ENCODE measurements at places on chromosomes 2 and 18.

GRCh38 chr18:22742409-22742808 lies 190.7 kb upstream of the RBBP8 start:
- DNase-seq, result no peak

DNA sequence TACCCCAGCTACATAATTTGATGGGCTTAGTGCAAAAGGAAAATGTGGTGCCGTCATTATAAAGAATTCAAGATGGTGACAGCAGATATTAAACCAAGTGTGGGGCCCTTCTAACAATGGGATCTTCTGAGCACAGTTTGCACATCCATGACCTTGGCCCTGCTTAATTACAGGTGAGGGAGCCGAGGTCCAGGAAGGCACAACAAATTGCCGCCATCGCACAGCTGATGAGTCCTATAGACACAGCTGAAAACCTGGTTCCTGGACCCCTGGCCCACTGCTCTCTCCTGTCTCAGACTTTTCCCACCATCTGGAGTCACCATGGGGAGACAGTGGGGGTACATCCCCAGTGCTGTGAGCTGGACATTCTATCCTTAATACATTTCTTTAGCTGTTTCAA lies 95.8 kb upstream of the MAP4K3 start:
- no peak for DNase-seq

DNA sequence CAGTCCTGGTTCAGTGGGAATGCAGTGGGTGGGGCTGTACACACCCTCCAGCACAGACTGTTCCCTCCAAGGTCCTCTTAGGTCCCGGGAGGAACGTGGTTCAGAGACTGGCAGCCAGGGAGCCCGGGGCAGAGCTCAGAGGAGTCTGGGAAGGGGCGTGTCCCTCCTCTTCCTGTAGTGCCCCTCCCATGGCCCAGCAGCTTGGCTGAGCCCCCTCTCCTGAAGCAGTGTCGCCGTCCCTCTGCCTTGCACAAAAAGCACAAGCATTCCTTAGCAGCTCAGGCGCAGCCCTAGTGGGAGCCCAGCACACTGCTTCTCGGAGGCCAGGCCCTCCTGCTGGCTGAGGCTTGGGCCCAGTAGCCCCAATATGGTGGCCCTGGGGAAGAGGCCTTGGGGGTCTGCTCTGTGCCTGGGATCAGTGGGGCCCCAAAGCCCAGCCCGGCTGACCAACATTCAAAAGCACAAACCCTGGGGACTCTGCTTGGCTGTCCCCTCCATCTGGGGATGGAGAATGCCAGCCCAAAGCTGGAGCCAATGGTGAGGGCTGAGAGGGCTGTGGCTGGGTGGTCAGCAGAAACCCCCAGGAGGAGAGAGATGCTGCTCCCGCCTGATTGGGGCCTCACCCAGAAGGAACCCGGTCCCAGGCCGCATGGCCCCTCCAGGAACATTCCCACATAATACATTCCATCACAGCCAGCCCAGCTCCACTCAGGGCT lies 17.5 kb upstream of the FAHD2A start:
- DNase-seq, result no peak

DNA sequence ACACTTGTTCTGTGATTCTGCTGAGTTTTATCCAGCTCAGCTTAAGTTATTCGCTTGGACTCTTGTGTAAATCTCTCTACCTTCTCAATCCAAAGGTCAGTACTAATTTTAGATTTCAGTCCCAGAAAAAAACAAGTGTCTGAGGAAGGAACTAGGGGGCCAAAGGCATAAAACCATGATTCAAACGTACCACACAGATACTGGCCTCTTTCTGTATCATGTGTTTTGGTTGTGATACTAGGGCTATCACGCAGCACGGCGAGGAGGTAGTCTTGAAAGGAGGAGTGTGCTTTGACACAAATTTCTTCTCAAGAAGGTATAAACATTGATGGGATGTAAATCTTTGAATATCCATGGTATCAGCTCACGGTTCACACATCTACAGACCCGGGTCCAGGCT lies 8.3 kb downstream of the SERPINE2 start:
- DNase-seq, result no peak

- no peak for DNase-seq
Observed at GRCh38 chr2:190791976-190792575, 88.5 kb upstream of the GLS start.

DNA sequence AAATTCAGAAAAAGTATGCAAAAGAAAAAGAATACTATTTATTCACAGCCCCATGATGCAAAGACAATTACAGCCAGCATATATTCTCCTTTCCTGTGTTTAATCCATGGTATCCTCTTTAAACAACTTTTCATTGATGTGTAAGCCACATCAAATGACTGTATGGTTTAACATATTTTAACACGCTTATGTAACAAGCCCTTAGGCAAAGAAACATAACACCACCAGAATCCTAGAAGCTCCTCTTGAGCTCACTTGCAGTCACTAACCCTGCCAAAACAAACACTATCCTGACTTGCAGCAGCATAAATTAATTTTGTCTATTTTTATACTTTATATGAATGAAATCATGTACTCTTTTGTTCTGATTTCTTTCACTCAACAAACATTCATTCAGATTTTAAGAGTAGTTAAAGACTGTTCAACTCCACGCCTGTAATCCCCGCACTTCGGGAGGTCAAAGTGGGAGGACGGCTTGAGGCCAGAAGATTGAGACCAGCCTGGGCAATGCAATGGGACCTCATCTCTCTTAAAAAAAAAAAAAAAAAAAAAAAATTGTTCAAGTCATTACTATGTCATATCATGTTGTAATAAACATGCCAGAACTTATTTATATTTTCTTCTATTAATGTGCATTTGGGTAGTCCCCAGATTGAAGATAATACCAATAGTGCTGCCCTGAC lies 226.3 kb downstream of the NBAS start:
- DNase-seq, result no peak

DNA sequence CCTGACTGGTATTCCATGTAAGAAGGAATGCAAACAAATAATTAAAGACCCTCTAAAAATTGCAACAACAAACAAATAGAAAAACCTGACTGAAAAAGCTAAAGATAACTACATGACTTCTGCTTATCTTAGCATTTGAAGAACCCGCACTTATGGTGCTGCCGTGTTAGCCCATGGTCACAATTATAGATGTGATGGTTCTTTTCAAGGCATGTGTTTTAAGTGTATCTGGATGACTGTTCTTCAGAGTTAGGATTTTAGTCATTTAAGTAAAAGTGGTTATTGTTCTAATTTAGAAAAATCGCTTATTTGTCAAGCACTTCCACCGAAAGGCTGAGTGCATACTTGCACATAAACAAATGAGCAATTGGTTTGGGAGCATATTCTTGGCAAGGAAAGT lies 77.3 kb downstream of the CPS1 start:
- no peak for DNase-seq

DNA sequence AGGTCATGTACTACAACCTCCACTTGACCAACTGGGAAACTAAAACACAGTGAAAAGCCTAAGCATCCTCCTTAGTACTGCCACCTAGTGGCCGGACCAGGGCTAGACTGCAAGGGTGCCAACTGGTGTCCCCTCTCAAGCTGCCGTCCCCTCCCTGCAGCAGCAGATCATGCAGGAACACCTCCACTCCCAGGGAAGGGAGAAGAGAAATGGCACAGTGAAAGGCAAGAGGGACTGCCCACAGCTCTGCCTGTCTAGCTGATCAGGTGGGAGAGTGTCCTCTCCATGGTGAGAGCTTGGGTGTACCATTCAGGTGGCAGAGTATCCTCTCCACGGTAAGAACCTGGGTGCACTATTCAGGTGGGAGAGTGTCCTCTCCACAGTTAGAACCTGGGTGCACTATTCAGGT lies 78.1 kb downstream of the AAK1 start:
- peak; percentile 69 for DNase-seq

DNA sequence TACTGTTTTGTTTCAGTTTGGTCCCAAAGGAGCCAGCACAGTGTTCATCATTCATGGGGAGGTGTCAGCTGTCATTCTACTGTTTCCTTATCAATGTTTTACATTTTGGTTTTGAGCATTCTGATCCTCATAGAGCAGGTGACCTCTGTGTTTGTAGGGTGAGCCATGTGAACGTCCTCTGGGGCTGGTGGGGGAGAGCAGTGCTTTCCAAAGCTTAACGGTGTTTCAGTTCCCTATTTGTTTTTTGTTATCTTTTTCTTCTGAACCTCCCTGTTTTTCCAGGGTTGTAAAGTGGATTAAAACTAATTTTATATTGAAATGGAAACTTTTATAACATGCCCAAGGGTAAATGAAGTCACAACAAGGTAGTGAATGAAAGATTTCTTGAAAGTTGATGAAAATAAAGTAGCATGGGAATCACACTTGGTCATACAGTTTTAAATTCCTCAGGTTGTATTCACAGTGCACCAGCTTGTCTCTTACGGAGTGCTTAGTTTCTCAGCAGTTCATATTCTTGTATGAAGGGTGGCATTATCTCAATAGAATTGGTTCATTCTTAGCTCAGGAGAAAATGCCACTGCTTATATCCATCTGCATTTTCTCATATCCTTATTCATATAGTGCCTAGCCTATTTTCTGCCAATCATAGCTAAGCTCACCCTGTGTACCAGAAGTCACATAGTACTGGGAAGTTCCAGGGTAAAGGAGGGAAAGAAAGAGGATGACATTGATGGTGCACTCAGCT lies 54.5 kb downstream of the MAP4K4 start:
- DNase-seq, result no peak

DNA sequence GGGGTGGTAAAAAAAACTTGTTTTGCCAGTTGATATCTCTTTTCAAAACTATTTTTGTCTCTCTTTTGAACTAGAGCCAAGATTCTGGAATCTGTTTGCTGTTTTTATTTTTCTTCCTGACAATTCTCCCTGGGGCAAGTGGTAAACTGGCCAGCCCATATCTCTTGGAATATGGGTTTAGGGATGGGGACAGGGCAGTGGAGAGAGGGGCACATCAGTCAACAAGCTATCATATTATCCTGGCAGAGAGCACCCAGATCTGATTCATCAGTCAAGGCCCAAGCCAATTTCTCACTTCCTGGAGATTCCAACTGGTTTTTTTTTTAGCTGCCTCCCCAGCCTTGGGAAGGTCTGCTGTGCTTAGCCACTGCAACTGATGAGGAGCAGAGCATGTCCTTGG lies 52.3 kb downstream of the ARHGAP28 start:
- DNase-seq, result no peak

DNA sequence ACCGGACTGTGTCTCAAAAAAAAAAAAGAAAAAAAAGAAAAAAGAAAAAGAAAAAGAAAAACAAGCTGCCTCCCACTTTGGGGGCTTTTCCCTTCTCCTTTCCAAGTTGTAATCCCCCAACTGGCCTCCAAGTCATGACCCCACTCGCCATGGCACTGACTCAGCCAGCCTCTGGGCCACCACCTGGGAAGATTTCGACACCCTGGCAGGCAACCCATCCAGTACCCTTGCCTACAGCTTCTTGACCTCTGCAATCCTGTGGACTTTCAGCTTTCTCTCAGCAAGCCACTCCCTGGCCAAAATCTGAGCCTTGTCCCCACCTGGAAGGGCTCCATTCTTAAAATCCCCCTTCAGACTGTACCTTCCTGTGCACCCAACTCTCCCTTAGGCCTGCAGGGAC lies 22.3 kb upstream of the FOSL2 start:
- DNase-seq, result no peak

DNA sequence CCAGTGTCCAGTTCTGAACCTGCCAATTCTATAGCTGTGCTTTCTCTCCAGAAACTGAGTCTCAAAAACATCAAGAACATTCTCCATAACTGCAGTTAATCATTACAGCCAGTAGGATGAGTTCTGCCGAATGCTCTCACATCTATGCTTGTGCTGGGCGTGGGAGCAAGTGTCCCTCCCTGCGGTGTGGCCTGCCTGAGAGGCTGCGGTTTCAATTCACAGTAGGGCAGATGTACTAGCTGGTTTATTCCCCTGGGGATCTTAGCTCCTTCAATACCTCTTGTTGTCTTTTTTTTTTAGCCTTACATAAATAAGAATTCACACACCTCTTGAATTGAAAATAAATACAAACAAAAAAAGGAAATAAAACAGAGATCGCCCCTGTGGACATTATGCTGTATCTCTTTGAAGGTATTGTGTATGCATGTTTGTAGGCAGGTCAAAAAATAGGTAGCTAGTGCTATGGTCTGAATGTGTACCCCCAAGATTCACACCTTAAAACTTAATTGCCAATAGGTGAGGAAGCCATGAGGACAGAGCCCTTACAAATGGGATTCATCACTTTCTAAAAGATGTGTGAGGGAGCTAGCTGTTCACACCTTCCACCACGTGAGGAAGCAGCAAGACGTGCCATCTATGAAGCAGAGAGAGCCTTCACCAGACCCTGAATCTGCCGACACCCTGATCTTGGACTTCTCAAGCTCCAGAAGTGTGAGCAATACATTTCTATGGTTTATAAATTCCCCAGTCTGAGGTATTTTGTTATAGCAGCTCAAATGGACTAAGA lies 74.3 kb downstream of the BCL2L11 start:
- peak; percentile 60 for DNase-seq

DNA sequence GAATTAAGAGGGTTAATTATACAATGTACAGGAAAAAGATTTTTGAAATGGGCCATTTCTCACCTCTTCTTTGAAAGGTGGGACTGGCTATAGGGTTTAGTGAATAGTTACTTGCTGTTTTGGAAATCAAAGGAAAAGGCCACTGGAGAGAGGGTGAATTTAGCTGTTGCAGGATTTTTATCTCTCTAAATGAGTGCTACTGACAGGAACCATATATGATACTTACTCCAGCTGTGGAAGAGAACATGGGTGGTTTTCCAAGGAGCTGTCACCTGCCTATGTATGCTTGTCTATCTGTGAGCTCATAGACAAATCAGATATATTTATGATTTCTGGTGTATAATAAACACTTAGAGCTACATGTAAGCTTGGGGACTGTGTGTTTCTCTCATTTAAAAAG lies 430.4 kb downstream of the MTX2 start:
- DNase-seq, result no peak

- DNase-seq, result no peak
Observed at GRCh38 chr2:203890733-203891132, 23.2 kb downstream of the CTLA4 start.

- no peak for DNase-seq
Observed at GRCh38 chr18:22975508-22975907, 42.4 kb downstream of the RBBP8 start.

DNA sequence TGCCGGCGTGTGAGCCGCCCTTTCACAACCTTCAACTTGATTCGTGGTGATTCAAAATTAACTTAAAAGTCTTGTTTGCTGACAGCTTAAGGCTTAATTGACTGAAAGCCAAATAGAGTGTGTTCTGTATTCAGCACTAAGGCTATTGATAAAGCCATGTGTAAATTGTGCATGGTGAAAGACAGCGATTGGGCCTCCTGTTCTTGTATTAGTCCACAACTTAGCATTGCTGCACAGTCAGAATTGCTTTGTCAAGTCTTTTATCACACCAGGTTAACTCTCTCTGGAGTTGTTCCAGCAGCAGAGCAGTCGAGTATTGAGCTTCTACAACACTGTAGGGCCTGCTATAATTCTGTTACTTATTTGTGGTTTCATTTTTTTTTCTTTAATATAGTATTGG lies 210.1 kb downstream of the WDR7 start:
- no peak for DNase-seq

GRCh38 chr18:75063196-75063595 lies 145.7 kb downstream of the PTGR3 start:
- no peak for DNase-seq

- no peak for DNase-seq
Observed at GRCh38 chr18:45245091-45245511, 370.2 kb upstream of the SLC14A2 start.

- no peak for DNase-seq
Observed at GRCh38 chr2:158650646-158651357, 144.3 kb upstream of the DAPL1 start.

All from DND-41 (cell line).